ENCODE measurements at places on chromosomes 4 and X. TPM values are rescaled to one million over a fixed set of nuclear protein-coding genes. Genes with fewer than 3 reads are reported as not detected.
A peak's percentile ranks its signal among the peaks of the same experiment; 100 is the strongest.

KLB gene
- not detected for total RNA-seq

GRCh38 chr4:152434011-152434410 is 101.9 kb downstream of the FBXW7 start:
- H3K4me1 ChIP-seq: peaks cover 47% of the 10 kb centered on the region
- no peak for DNase-seq
- H3K27me3 ChIP-seq: no peaks in the 10 kb centered on the region
- no peak overlapping the region for H3K27ac ChIP-seq
- H3K4me3 ChIP-seq: no peak overlapping the region
- H3K36me3 ChIP-seq: peaks cover 14% of the 10 kb centered on the region

ODAPH gene
- not detected for total RNA-seq

DNA sequence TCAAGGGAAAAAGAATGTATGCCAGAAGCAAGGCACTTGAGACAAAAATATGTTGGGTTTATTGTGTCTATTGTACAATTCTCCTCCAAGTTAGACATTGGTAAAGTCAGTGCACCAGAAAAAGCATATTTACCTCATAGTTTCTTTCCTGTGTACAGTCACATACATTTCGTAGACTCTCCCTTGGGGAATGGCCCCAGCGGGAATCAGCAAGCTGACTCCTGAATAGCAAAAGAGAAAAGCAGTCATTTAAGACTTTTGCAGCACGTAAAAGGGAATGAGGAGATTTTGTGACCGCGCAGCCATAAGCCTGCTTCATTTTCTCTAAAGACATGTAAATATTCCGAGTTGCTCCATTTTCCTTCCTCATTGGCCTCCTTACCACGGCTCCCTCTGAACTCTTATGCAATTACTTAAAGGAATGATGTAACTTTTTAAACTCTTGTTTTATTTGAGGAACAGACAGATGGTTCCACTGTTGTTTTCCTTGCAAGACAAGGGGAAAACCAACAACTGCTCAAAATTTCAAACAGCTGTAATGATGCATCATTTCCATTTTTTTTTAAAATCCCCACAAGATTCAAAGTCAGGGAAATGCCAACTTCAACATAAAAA is 332.7 kb downstream of the UNC5C start:
- no peaks in the 10 kb centered on the region for H3K4me1 ChIP-seq
- H3K4me3 ChIP-seq: no peak overlapping the region
- no peak for DNase-seq
- H3K27ac ChIP-seq: no peak overlapping the region
- H3K36me3 ChIP-seq: no peaks in the 10 kb centered on the region

- no peak overlapping the region for H3K27ac ChIP-seq
- H3K27me3 ChIP-seq: no peaks in the 10 kb centered on the region
- H3K4me1 ChIP-seq: no peaks in the 10 kb centered on the region
- DNase-seq: no peak
These were observed 6.7 kb upstream of the HGFAC start for GRCh38 chr4:3434881-3435685.

GRCh38 chr4:60657807-60658206 is 542.3 kb upstream of the ADGRL3 start:
- no peak for DNase-seq
- H3K36me3 ChIP-seq: no peaks in the 10 kb centered on the region
- no peaks in the 10 kb centered on the region for H3K27me3 ChIP-seq
- H3K4me1 ChIP-seq: no peaks in the 10 kb centered on the region
- H3K4me3 ChIP-seq: no peak overlapping the region

ADAM29 gene
- total RNA-seq: not detected

CISD2 gene
- 32.3 TPM for total RNA-seq

HTT gene
- total RNA-seq: 56.5 TPM

RS1 gene
- total RNA-seq: not detected

DNA sequence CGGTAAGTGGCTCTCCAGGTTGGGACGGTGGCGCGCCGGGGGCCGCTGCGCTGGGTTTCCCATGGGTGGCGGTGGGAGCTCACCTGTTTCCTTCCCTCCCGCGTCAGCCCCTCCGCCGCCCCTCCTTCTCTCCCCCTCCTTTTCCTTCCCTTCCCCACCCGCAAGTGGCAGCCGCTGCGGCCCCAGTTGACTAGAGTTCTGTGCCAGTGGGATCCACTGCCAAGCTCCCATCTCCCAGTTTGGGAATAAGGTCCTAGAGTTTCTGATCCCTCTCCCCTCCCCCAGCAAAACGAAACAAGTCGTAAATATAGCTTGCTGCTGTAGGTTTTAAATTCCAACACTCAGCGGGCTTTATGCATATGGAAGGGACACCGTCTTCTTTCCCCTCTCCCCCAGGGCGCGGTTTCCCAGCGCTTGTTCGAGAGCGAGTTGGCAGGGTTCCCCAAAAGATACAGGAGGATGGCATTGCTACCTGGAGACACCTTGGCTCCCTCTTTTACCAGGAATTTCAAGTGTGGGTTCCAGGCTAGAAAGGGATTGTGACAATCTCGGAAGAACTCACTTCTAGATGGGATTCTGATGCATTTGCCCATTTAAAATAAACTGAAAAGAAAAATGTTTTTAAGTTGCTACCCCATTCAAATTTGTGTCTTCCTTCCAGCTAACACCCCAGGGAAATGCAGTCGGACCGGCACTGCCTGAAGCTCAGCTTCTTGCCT is 1.2 kb downstream of the TLL1 start:
- no peak overlapping the region for H3K27ac ChIP-seq
- H3K4me1 ChIP-seq: no peaks in the 10 kb centered on the region
- H3K4me3 ChIP-seq: no peak overlapping the region
- H3K36me3 ChIP-seq: no peaks in the 10 kb centered on the region
- H3K27me3 ChIP-seq: peaks cover 45% of the 10 kb centered on the region

BEND2 gene
- total RNA-seq: not detected

PCDH10 gene
- total RNA-seq: not detected

XG gene
- not detected for total RNA-seq

PNCK gene
- 0.70 TPM for total RNA-seq

- H3K36me3 ChIP-seq: no peaks in the 10 kb centered on the region
- H3K27me3 ChIP-seq: no peaks in the 10 kb centered on the region
- no peak overlapping the region for H3K27ac ChIP-seq
- no peaks in the 10 kb centered on the region for H3K4me1 ChIP-seq
- no peak overlapping the region for H3K4me3 ChIP-seq
- no peak for DNase-seq
These were observed 83.5 kb upstream of the LIMCH1 start for GRCh38 chr4:41454423-41454822.

- H3K4me3 ChIP-seq: peak overlapping the region; percentile 97
- peaks cover 9% of the 10 kb centered on the region for H3K36me3 ChIP-seq
- DNase-seq: no peak
- H3K27me3 ChIP-seq: no peaks in the 10 kb centered on the region
These were observed 1.3 kb downstream of the SMIM20 start for GRCh38 chr4:25915353-25915705.

DNA sequence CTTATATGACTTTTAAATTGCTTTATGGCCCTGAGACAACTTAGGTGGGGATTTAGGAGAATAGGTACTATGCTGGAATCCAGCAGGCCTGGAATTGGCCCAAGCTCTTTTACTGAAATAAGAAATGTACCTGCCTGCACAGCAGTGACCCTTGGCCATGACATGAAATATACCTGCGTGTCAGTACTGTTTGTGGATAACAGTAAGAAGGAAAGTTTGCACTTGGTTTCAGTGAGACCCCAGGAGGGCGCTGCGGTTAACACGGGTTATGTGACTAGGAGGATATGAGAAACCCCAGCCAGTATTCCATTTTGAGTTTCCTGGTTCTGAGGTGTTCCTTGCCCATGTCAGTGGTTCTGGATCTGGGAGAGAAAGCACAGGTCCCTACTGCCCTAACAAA is 5.3 kb downstream of the MTM1 start:
- peaks cover 87% of the 10 kb centered on the region for H3K4me1 ChIP-seq
- no peaks in the 10 kb centered on the region for H3K27me3 ChIP-seq
- peak overlapping the region; percentile 71 for H3K4me3 ChIP-seq

Measured in activated CD8-positive, alpha-beta T cell treated with anti-CD3 and anti-CD28 coated beads for 36 hours (primary cell).